ENCODE measurements at places on chromosomes 11 and 22. TPM values are rescaled to one million over a fixed set of nuclear protein-coding genes. Genes with fewer than 3 reads are reported as not detected.

DDI1 gene
- not detected for total RNA-seq

CARD18 gene
- total RNA-seq: not detected

GLB1L3 gene
- not detected for total RNA-seq

PLA2G6 gene
- 8.4 TPM for total RNA-seq

CNGA4 gene
- under 0.01 TPM for total RNA-seq

CNIH2 gene
- total RNA-seq: 0.25 TPM

CCDC87 gene
- total RNA-seq: 0.25 TPM

ABCC8 gene
- total RNA-seq: not detected

PPARA gene
- 14.2 TPM for total RNA-seq

TYR gene
- total RNA-seq: not detected

TESMIN gene
- 0.87 TPM for total RNA-seq

FAM180B gene
- 0.12 TPM for total RNA-seq

NOX4 gene
- total RNA-seq: 6.7 TPM

ASRGL1 gene
- 1.00 TPM for total RNA-seq

GRIA4 gene
- total RNA-seq: not detected

CDHR5 gene
- total RNA-seq: not detected

BTBD18 gene
- total RNA-seq: not detected

TIMP3 gene
- 31.6 TPM for total RNA-seq

SLC29A2 gene
- total RNA-seq: 0.11 TPM

UCP2 gene
- 2.8 TPM for total RNA-seq

CRYBB1 gene
- not detected for total RNA-seq

FJX1 gene
- total RNA-seq: 97.0 TPM

PDE3B gene
- total RNA-seq: 2.7 TPM

C11orf91 gene
- total RNA-seq: not detected

TIRAP gene
- 4.1 TPM for total RNA-seq

CUL5 gene
- total RNA-seq: 40.3 TPM

MIOX gene
- total RNA-seq: not detected
